Smooth muscle cell of the coronary artery (primary cell): ENCODE measurements at places on chromosomes 5 and 9. TPM values are rescaled to one million over a fixed set of nuclear protein-coding genes. Genes with fewer than 3 reads are reported as not detected.

ANGPTL2 gene
- 3.8 and 73.2 TPM in 2 replicates for total RNA-seq

STKLD1 gene
- 0.35 and 0.75 TPM in 2 replicates for total RNA-seq

PLEKHG4B gene
- total RNA-seq, result under 0.01 TPM in 1 of 2 replicates, not detected in the other

ANXA2R gene
- 1.4 and 2.0 TPM in 2 replicates for total RNA-seq

CNOT6 gene
- 5.3 and 12.1 TPM in 2 replicates for total RNA-seq

FAM169A gene
- total RNA-seq, result under 0.01 and 0.60 TPM in 2 replicates

TAF11L5 gene
- not detected in 2 replicates for total RNA-seq

GLDC gene
- total RNA-seq, result 0.83 and 4.2 TPM in 2 replicates

HTR4 gene
- 0.08 TPM in 1 of 2 replicates, not detected in the other for total RNA-seq

BNC2 gene
- total RNA-seq, result 11.0 and 29.6 TPM in 2 replicates
